Tongue (tissue), 3 donors: ENCODE measurements at places on chromosomes 16 and 17.

GRCh38 chr16:4679850-4680636, 13.3 kb upstream of the NUDT16L1 start:
- DNase-seq: peak; percentile 56

DNA sequence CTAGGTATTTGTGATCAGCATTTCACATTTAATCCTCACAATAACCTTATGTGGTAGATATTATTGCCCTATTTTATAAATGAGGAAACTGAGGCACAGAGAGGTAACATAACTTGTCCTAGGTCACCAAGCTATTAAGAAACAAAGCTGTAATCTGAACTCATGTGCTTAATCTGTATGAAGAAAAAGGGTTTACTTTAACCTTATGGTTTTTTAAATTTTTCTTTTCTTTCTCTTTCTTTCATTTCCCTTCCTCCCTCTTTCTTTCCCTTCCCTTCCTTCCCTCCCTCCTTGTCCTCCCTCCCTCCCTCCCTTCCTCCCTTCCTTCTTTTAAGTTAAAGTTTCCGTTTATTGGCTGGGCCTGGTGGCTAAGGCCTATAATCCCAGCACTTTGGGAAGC, 105.2 kb upstream of the AMZ2 start:
- no peak for DNase-seq

DNA sequence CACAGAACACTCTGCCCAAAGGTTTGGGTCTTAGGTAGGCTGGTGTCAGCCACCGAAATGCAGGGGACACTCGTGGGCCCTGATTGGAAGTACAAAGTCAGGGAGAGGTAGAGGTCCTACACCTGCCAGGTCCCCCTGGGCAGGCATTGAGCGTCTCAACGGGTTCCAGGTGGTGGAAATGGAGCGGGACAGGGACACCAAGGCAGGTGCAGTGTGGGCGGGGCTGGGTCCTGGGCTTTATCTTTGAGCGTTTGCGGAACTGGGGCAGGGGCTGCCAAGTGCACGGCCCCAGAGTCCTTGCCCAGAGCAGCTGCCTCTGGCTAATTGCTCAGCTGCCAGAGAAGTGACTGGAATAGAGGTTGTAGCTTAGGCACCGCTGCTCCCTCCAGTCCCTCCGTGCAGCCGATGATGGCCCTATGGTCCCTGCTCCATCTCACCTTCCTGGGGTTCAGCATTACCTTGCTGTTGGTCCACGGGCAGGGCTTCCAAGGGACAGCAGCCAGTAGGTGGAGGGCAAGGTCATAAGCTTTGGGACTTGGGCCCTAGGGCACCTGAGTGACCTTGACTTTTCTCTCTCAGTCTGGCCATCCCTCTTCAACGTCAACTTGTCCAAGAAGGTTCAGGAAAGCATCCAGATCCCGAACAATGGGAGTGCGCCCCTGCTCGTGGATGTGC, at the start of gene ZACN:
Gene ZACN (plus strand): TSS at position 323 of the 675 bp plus-strand sequence. CDS start 83 bp downstream, at position 406.
- no peak for DNase-seq

- DNase-seq: no peak
These were observed 20.9 kb downstream of the KIFC3 start for GRCh38 chr16:57781349-57781740.
